ENCODE measurements at places on chromosomes 11 and 22.
A peak's percentile ranks its signal among the peaks of the same experiment; 100 is the strongest.

GRCh38 chr11:15655552-15655951 is 540.8 kb downstream of the INSC start:
- no peak for DNase-seq

- DNase-seq, result no peak
These were observed 44.8 kb downstream of the TENM4 start for GRCh38 chr11:79396001-79396400.

GRCh38 chr11:74171997-74172396 is 908 bp downstream of the PPME1 start:
- no peak for DNase-seq

GRCh38 chr11:27540051-27540450 is 33.5 kb upstream of the LIN7C start:
- DNase-seq, result no peak

DNA sequence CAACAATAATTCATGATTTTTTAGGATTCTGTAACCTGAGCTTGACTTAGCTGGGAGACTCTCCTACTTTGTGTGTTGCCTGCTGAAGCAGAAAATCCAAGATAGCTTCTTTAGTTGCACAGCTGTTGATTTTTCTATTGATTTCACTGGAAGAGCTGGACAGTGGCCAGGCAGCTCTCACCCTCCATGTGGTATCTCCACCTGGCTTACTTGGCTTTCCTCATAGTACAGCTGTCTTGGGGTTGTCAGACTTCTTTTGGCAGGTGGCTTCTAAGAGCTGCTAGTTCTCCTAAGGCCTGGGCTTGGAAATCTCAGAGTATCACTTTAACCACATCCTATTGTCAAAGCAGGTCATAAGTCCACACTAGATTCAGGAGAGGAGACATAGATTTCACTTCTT is 130.8 kb upstream of the SPON1 start:
- DNase-seq, result no peak

DNA sequence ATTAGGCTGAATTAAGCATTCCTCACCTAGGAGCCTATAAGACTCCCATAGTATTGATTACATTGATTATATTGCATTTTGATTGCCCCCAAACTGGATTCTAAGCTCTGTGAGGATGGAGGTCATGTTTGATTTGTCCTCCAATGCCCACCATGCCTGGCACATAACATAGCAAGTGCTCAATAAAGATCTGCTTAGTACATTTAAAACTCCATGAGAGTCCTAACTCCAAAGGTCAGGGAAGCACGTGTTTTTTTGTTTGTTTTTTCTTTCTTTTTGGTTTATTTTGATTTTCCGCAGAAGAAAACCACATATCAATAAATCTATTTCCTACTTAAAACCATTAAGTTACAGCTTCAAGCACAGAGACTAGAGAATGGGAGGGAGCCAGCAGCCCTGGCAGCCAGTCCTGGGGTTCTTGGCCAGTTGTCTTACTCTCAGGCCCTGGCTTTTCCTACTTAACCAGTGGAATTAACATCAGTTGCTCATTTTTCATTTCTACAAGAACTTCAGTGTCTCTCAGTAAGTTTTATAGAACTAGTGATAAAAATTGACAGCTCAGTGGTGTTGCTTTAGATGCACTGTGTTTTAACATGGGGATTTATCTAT is 429.9 kb upstream of the CCDC90B start:
- DNase-seq, result no peak

GRCh38 chr11:94271885-94272372 is 32.5 kb upstream of the IZUMO1R start:
- no peak for DNase-seq

DNA sequence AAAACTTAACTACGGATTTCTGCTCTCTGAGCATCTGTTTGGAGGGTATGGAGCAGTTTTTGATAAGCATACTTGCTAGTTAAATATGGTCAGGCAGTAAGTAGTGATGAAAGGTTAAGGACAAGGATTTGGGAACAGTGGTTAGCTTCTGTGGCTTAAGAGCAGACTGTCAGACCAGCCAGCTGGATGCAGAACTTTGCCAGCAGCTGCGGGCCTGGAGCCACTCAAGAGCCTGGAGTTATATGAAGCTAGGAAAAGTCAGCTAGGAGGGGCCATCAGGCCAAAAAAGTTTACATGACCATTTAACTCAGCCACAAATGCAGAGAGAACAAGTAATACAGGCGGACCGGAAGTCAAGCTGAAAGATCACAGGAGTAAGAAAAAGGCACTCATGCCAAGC is 1817.7 kb downstream of the LRRC4C start:
- DNase-seq, result no peak

GRCh38 chr11:8219257-8220021 is 44.2 kb downstream of the LMO1 start:
- DNase-seq, result no peak

DNA sequence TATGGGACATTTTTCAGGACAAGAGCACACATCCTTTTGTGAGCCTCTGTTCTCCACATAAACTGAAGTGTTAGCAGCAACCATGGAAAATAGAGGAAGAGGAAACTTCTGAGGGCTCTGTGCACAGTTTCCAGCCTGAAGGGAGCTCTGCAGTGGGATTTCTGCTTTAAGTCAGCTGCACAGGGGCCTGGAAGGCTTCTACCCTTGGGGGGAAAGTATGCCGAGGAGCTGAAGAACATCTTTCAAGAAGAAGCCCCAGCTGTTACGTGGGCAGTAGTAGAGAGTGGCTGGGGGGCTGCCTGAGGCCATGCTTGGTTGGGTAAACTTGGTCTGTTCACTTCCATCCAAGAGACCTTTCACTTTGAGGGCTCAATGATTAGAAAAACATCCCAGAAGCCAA is 82.7 kb upstream of the EED start:
- no peak for DNase-seq

DNA sequence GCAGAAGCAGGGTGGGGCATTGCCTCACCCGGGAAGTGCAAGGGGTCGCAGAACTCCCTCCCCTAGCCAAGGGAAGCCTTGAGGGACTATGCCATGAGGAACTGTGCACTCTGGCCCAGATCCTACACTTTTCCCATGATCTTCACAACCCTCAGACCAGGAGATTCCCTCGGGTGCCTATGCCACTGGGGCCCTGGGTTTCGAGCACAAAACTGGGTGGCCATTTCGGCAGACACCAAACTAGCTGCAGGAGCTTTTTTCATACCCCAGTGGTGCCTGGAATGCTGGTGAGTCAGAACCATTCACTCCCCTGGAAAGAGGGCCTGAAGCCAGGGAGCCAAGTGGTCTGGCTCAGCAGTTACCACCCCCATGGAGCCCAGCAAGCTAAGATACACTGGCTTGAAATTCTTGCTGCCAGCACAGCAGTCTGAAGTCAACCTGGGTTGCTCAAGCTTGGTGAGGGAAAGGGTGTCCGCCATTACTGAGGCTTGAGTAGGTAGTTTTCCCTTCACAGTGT is 573.7 kb upstream of the ANO3 start:
- no peak for DNase-seq

DNA sequence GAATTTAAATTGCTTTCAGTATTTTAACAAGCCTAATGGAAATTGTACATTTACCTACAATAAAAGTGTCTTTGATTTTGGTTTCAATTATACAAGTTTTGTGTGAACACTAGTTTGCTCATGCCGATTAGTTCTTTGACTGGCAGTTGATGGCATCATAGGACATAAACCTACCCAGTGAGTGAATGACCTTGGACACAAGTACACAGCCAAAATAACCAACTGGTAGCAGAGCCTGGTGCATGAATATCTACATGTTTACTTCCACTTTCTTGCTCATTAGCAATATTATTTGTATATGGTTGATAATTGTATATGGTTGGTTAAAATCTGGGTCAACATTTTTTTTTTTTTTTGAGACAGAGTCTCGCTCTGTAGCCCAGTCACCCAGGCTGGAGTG is 37.8 kb downstream of the STIM1 start:
- DNase-seq, result no peak

GRCh38 chr11:12786450-12786849 is 112.2 kb downstream of the TEAD1 start:
- DNase-seq, result no peak

DNA sequence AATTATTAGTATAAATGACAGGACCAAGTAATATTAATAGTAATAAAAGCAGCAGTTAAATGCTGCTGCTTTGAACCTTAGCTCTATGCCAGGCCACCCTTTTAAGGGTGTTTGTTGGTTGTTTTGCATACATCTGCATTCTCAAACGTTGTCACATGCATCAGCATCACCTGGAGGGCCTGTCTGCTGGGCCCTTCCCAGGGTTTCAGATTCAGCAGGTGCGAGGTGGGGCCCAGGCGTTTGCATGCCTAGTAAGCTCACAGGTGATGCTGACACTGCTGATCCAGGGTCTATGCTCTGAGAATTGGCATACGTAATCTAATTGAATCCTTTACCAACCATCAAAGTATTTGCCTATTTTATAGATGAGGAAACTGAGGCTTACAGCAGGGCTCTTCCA is 246.5 kb downstream of the CADM1 start:
- no peak for DNase-seq

DNA sequence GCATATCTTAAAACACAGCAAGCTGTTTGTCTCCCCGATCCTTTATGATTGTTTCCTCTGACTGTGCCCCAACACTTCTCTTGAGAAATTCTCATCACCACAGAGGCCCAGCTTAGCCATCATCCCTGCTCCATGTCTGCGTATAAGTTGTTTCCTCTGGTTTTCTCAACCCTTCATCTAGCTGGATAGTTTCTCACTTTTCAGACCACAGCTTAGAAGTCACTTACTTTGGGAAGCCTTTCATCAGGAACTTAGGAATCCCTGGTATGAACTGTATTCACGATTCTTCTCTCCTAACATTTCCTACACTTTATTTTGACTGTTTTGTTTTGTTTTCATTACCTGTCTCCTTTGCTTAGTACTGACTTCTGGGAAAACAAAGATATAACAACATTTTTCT is 295.2 kb downstream of the GUCY1A2 start:
- DNase-seq, result no peak

GRCh38 chr22:30792456-30792855 is 97.8 kb downstream of the OSBP2 start:
- DNase-seq, result no peak

DNA sequence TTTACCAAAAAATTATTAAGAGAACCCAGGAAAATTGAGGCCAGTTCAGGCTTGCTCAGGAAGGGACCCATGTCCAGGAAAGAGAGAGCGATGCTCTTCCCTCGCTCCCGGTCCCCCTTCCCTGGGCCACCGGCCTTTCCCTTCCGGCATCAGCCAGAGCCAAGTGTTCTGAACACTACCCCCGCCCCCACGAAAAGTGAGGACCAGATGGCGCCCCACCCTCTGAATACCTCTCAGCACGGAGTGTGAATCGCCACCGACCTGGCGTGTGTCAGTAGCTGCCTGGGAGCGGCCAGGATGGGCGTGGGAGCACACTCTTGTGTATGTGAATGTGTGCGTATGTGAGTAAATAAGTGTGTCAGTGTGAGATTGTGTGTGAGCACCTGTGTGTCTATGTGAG is 20.2 kb downstream of the RPS6KA4 start:
- no peak for DNase-seq

GRCh38 chr11:28702450-28702790 is 594.2 kb downstream of the METTL15 start:
- no peak for DNase-seq

GRCh38 chr11:12818333-12819015 is 144.3 kb downstream of the TEAD1 start:
- no peak for DNase-seq

GRCh38 chr22:42895087-42895486 is 38.0 kb upstream of the ARFGAP3 start:
- DNase-seq, result peak; percentile 4

- DNase-seq, result no peak
These were observed 21.1 kb downstream of the LRRC10B start for GRCh38 chr11:61529537-61530225.

DNA sequence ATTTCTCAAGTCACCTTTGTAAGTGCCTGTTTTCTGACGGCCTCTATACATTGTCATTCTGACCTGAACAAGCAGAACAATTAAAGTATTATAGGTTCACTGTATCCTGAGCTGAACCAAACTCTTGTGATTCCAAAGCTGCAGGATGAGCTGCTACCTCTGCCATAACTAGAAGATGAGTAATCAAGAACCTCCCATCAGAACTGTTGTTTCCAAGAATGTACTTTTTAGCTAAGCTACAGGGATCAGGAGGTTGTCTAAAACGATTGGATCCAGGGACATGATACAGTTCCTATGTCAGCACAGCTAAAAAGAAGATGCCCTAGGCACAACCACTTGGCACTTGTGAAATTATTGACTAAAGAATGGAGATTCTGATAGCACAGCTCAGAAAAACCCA is 288.4 kb upstream of the CCDC90B start:
- no peak for DNase-seq

GRCh38 chr11:132332521-132332920 is 962.1 kb downstream of the NTM start:
- DNase-seq, result no peak

GRCh38 chr11:25876456-25876965 is 455.4 kb upstream of the ANO3 start:
- DNase-seq, result no peak

All from stimulated activated CD4-positive, alpha-beta T cell treated with anti-CD3 and anti-CD28 coated beads, Interleukin-4, amount 100 ng/mL, for 48 hours (primary cell).